ENCODE measurements at places on chromosomes 12 and 14.
A peak's percentile ranks its signal among the peaks of the same experiment; 100 is the strongest.

DNA sequence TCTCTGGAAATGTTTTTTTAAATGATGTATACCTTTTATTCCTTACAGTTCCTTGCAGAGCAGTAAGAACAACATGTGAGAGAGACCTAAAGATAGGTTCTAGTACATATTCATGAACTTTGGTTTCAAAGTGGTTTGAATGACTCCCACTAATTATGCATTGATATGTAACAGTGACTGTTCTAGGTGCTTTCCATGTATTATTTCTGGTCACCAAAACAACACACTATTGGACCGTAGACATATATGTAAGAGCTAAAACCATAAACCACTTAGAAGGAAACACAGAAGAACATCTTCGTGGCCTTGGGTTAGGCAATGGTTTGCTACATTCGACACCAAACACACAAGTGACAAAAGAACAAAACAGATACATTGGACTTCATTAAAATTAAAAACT lies 37.9 kb downstream of the SOX5 start:
- DNase-seq, result no peak

DNA sequence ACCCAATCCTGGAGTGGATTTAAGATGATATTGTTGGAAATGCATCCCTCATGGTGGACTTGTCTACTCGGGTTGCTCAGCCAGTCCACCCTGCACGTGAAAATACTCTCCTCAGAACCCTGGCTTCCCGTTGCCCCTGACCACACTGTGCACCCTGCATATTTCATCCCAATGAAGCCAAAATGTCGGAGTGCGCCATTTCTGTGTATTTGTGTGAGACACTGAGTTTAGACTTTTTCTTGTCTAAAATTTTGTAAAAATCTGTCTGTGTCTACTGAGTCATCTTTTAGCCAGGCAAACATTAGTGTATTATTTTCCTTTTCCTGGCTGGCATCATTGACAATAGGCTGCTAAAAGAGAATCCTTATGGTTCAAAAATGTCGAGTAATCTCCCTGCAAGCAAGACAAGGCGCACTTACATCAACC lies 485 bp upstream of the PNMA1 start:
- no peak for DNase-seq

GRCh38 chr12:32083489-32083888 lies 23.2 kb upstream of the BICD1 start:
- no peak for DNase-seq

DNA sequence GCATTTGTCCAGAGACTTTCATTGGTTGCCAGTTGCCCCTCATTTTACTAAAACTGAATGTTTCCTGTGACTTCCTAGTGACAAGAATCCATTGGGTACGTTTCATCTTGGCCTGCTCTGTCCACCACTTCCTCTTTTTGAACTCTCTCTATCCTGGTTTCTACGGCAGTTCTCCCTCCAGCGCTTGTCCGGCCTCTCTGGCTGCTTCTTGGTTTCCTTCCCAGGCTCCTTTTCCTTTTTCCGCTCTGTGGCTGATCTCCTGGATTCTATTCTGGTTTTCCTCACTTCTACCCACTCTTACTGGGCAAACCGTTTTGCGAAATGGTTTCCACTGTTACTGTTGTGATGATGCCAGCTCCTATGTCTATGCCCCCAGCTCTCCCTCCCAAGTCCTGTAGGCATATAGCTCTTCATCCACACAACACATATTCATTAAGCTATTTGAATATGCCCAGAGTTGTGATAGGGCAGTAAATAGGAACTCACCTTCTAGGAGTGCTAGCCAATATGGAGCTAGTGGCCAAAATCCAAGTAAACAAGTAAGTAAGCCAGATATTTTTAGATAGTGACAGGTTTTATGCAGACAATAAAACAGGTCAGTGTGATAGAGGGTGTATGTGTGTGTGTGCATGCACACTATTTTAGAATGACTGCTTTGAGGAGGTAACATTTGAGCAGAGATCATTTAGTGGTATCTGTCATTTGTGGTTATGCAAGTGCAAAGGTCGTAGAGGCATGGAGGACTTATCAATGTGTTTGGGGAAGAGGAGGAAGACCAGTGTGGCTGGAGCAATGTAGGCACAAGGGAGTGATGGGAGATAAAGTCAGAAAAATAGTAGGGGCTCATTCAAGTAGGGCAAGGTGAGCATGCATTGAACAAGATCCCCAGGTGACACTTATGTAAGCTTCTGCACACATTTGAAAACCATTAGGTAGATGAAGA lies 27.9 kb upstream of the CTDSP2 start:
- DNase-seq, result no peak

DNA sequence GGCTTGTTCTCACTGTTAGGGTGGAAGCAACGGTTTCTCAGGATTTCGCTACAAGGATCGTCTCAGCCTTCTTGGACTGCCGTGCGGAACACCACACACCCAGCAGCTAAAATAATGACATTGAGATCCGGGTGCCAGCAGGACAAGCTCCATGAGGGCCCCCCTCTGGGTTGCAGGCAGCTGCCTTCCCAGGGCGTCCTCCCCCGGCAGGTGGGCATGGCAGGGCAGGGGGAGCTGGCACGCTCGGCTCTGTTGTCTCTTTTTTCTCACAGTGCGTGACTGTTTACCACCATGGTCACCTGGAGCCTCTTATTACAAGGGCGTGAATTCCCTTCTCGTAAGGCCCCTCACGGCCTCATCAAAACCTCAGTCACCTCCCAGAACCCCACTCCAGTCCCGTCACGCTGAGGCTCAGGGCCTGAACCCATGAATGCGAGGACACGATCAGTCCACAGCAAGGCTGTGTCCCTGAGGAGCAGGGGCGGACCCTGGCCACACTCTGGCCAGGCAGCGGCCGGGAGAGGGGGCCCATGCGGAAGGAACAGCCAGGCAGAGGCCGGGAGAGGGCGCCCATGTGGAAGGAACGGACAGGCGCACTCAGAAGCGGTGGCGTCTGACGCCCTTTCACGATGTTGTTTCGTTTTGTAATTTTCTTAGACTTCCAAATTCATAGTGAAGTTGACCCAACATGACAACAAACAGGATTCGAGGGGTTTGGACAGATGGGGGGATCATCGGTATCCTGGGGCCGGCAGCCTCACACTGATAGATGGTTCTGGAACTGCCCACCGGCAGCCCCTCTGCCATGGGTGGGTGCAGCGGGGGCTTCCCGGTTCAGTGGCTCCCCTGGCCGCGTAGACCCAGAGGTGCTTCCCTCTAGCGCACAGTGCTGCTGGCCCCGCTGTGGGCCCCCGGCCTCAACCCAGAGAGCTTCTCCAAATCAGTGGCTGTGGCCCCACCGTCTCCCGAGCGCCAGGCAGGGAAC lies 10.0 kb downstream of the LRCOL1 start:
- DNase-seq, result peak; percentile 37

- DNase-seq, result peak; percentile 23
Observed at GRCh38 chr12:89674326-89674942, 34.2 kb downstream of the ATP2B1 start.

DNA sequence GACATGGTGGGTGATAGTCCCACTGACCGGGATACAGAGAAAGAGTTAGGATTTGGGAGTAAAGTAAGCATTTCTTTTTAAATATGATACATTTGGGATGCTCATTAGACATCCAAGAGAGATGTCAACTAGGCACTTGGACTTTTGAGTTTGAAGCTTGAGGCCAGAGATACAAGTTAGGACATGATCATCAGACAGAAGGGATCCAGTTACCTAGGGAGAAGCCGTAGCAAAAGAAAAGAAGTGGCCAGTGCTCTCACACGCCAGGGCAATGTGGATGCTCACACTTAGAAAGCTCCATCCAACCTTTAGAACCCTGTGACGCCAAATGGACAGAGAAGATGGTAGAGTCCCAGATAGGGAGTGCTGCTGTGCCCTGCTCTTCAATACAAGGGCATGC lies 14.0 kb upstream of the STON2 start:
- no peak for DNase-seq

GRCh38 chr12:32000373-32001005 lies 41.3 kb downstream of the RESF1 start:
- no peak for DNase-seq

- no peak for DNase-seq
Observed at GRCh38 chr12:1807087-1807860, 13.1 kb upstream of the LRTM2 start.

GRCh38 chr12:7705846-7706245 lies 5.4 kb upstream of the DPPA3 start:
- no peak for DNase-seq

DNA sequence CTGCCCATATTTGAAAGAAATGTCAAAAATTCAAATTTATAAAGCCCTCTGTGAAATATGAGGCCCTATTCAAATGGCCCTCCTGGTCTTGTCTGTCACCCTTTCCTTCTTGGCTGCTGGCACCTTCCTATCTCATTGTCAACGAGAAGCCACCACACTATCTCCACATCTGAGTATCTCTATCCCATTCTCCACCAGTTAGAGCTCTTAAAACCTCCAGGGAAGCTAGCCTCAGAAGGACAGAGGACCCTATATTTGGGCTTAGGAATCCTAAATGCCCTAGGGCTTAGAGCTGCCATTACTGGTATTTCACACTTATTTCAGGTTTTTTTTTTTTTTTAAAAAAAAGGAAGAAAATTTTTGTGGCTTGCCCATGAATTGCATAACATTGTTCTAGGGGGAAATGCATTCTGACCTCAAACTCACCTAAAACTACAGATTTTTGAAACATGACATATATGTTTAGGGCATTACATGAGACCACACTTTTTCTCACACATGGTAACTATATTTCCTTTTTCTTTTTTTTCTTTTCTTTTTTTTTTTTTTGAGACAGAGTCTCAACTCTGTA lies 25.0 kb downstream of the SLC25A21 start:
- DNase-seq, result no peak

DNA sequence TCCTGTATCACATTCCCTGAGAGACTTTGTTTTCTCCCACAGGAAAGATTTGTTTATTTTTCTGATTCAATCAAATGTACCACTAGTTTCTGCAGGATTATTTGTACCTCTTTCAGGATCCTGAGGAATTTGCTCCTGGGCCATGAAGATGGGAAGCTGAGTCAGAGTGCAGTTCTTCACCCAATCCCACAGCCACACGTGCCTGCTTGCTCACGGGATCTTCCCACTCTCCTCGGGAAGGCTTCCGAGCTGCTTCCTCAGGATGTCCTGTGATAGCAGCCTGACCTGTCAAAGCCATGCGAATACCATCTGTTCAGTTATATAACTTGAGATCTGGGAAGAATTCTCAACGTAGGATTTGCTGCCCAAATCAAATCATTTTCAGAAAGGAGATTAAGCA lies 41.8 kb upstream of the HIF1A start:
- no peak for DNase-seq

- peak; percentile 14 for DNase-seq
Observed at GRCh38 chr12:51390891-51391282, 319 bp downstream of the GALNT6 start.

- no peak for DNase-seq
Observed at GRCh38 chr14:99598774-99599173, 5.2 kb downstream of the CCDC85C start.

DNA sequence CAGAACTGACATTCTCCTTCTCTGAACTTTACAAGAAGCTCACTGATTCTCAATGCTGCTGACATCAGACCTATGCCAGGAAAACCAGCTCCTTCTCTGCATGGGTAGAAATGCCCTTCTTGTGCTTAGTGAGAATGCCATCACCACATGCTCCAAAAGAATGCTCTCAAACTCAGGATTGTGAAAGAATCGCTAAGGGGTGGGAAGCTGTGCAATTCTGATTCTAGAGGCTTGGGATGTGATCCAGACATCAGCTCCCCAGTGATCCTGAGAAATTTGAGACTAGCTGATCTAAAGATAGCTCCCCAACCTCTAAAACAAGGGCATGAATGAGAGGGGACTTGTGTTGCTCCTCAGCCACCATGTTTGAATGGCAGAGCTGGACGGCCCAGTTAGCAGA lies 113.2 kb downstream of the DPF3 start:
- DNase-seq, result no peak

- no peak for DNase-seq
Observed at GRCh38 chr12:56713345-56713744, 11.8 kb downstream of the NACA start.

GRCh38 chr14:91173221-91173670 lies 59.4 kb downstream of the DGLUCY start:
- peak; percentile 82 for DNase-seq

DNA sequence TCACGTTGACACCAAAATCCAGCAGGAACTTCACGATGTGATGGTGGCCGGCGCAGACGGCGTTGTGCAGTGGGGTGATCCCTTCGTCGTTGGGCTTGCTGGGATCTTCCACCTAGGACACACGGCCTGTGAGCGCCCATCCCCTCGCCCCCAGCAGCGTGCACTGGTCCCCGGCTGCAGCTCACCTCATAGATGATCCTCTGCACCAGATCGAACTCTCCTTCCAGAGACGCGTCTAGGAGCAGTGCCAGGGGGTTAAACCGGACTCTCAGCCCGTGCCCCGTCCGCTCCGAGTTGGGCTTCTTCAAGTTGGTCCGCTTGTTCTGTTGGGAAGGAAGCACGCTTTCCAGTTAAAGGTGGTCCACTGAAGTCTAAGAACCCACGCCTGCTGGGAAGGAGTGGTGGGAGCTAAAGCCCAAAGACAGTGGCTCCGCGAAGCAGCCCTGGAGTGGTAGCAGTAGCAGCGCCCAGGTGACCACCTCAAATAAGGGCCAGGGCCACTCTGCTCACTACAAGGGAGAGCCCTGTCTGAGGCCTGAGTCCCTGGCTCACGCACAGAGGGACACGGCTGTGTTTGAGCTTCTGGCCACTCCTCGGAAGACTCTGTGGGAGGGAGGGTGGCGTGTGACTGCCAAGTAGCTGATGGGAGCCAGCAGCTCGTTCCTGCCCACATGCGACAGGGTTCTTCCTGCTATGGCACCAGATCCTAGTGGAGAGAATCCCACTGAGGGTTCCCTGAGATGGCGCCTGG lies 23.3 kb downstream of the ZFYVE21 start:
- no peak for DNase-seq

DNA sequence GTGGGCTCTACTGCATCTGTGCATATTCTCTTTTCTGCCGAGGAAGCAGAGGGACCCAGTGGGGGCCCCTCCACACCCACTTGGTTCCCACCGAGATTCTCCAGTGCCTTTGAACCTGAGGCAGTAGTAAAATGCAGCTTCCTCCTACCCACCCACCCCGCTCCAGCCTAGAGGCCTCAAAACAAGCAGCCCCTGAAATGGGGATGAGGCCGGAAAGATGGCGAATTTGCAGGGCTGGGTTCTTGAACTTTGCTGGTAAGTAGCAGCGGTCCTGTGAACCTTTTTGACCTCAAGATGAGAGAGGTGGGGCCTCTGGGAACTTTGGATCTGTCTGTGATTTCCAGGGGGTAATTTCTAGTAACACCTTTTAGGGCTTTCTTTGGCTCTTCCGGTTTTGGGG lies 15.4 kb downstream of the PLEKHG3 start:
- no peak for DNase-seq

All from CD4-positive, alpha-beta T cell treated with Interleukin-17A for 1 hour (primary cell).